Foreskin melanocyte (primary cell): ENCODE measurements at places on chromosomes 16 and 17.

GRCh38 chr17:6476810-6477179, 32.5 kb downstream of the PIMREG start:
- DNase-seq = no peak

DNA sequence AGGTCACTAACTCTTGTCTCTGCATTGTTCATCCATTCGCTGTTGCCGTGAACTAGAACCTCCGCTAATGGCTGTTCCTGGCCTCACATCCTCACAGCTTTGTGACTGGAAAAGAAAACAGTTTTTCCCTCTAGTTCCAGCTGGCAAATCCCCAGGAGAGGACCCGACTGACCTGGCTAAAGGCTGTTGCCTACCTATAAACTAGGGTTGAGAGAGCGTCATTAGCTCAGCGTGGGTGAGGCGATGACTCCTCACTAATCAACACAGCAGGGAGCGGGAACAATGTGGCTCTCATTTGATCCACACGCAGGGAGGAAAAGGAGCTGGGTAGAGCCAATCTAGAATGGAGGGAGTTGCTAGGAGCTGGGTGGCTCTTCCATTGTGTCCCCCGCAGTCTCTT, 282.1 kb upstream of the IRX5 start:
- DNase-seq = no peak

- DNase-seq = no peak
These were observed 385.2 kb downstream of the CDH13 start for GRCh38 chr16:83011939-83012338.

GRCh38 chr17:65994114-65994513, 197.8 kb downstream of the CEP112 start:
- no peak for DNase-seq

DNA sequence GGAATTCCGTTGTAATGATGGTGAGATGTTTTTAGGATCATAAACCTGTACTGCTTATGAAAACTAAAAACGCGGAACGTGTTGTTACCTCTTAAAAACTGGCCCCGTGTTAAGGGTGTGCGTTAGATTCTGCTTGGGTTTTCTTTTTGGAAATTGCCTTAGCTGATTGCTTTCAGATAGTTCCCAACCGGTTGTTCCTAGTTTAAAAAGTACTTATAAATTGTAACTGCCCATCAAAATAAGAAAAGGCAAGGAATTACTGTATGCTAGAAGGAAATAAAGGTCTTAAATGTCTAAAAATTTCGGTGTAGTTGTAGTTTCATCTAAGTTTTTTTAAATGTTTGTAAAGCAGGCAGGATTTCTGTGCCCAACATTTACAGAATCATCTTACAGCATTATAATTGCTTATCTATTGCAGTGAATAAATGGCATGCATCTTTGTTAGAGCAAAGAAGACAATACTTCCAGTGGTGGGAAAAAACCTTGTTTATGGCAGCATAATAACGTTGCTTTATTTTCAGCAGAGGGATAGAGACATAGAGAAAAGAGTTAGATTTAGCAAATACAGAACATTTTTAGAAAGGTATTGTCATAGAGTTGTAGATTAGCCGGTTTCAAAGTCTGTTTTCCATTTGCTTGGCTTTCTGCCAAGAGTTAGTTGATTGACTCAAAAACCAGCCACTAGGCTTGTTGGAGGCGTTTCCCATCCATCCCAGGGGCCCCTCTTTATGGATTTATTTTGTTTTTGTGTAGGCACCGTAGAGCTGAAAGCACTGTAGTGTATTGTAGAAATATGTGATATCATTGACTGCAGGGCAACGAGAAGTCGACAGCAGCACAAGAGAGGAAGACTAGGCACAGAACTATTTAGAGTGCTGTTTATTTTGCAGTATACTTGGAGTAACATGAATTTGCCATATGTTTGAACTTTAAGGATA, 1.7 kb downstream of the PPM1D start:
- DNase-seq = peak; percentile 83

- no peak for DNase-seq
These were observed 3.6 kb downstream of the SNTB2 start for GRCh38 chr16:69190598-69190997.

DNA sequence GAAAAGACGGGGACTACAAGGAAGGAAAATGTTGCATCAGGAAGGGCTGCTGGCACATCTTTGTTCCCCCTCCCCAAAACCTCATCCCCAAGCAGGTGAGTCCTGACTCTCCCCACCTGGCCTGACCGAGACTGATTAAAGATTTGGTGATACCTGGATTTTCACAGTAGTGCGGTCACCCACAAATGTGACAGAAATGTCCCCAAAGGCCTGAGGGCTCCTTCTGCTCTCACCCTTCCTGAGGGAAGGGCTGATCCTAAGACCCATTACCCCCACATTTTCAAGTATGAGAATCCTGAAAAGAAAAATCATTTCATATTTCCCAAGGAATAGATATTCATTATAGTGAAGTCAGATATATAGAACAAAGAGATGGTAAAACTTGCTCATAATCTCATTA, 28.8 kb downstream of the TBC1D3B start:
- DNase-seq = no peak

DNA sequence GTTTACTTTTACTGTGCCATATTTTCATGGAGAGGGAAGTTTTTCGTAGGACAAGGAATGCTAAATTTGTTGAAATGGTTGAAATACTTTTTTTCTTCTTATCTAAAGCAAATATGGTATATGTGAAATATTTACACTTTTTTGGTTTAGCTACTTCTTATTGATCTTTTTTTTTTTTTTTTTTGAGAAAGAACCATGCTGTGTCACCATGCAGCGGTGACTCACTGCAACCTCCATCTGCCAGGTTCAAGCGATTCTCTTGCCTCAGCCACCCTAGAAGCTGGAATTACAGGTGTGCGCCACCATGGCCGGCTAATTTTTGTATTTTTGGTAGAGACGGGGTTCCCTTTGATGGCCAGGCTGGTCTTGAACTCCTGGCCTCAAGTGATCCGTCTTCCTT, 100.5 kb downstream of the FTO start:
- no peak for DNase-seq

DNA sequence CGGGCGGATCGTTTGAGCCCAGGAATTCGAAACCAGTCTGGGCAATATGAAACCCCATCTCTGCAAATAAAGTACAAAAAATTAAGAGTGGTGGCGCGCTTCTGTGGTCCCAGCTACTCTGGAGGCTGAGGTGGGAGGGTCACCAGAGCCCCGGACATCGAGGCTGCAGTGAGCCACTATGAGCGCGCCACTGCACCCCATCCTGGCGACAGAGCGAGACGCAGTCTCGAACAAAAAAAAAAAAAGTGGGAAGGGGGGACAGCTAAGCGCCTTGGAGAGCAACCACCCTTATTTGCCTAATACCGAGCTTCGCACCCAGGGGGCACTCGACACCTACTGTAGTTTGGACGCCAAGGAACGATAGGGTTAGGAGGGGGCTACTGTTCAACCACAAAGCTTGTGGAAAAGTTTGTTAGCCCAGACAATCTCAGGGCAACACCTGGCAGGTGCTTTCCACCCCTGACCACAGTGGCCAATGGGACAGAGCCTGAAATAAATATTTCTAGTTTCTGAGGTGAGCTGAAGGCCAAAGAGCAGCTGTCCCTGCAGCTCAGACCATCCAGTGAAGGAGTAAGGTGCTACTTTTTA, 847 bp upstream of the PSMC3IP start:
- DNase-seq = peak; percentile 60

DNA sequence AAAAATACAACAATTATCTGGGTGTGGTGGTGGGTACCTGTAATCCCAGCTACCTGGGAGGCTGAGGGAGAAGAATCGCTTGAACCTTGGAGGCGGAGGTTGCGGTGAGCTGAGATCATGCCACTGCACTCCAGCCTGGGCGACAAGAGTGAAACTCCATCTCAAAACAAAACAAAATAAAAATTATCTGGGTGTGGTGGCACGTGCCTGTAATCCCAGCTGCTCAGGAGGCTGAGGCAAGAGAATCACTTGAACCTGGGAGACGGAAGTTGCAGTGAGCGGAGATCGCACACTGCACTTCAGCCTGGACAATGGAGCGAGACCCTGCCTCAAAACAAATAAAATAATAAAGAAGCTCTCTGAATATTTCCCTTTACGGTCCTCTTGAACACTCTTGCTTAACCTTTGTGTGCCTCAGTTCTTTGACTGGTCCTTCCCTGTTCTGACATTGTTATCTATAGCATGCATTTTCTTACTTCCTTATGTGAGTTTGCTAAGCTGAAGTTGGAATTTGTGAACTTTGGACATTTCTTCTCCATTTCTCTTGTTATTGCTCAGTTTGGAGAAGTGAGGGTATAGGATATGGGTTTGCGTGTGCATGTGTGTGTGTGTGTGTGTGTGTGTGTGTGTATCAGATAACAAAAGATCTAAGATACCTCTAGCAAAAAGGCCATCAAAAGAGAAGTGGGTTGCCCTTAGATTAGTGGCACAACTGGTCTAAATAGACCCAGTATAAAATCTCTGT, 29.7 kb upstream of the WSB1 start:
- DNase-seq = no peak

- DNase-seq = no peak
These were observed 79.0 kb downstream of the GAS7 start for GRCh38 chr17:10119203-10120108.

DNA sequence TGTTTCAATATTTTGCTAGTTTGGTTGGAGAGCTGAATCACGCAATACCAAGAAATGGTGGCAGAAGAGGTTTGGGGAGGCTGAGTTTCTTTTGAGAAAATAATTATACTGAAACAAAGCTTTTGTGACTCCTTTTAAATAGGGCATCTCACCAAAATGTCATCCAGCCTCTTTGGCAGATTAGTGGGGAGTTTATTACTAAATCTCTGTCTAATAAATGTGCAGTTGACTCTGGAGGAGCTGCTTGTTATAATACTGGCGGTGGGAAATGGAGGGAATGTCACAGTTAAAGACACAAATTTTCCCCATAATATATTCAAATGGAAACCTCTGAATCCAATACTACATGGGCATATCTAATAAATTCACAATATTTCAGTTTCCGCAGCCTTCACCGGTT, 44.7 kb downstream of the SNX11 start:
- DNase-seq = no peak

DNA sequence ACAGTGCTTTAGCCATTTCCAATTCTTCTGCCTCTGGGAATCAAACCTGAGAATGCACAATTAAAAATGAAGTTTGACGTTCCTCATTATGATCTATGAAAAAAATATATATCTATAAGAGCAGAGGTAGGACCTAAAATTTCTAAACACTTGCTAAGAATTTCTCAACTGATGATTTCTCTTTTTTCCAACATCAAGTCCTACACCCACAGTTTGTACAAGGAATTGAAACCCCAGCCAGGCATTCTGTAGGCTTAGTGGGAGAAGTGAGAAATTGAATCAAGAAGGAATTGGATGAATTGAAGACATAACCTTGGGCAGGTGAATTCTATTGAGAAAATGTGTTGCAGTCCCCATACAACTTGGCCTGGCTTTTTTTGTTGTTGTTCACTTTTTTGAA, 2.7 kb downstream of the CACNG3 start:
- no peak for DNase-seq

DNA sequence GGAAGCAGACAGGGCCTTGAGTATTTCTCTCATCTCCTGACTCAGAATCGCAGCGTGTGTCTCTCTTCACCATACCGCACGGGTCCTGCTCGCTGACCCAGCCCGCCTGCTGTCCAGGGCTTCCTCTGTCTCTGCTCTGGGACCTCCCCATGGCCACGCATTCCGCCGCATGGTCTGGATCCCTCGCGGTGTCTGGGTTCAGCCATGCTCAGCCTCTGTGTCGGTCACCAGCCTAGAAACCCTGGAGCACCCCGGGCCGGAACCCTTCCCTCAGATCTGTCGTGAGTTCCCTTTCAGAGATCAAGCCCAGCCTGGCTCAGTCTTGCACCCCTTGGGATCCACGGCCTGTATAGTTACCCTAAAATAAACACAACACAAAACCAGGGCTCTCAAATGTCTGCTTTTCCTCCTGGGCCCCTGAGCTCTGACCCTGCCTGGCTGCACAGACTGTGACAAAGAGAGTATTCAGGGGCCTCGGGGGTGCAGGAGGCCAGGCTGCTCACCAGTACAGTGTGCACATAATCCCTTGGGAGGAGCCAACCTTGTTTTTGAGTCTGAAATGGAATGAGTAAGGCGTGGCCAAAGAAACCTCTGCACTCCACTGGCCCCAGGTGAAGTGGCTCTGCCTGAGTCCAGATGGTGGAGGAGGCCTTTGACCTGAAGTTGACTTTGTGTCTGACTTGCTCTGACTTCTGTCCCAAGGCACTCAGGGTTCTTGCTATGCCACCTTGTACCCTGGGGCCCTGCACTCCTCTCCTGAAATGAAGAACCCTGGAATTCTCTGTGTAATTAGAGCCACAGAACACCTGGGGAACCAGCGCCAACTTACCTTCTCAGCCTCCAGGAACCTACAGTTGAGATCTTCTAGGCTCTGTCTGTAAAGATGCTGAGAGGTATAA, 5.8 kb upstream of the SPIRE2 start:
- no peak for DNase-seq

DNA sequence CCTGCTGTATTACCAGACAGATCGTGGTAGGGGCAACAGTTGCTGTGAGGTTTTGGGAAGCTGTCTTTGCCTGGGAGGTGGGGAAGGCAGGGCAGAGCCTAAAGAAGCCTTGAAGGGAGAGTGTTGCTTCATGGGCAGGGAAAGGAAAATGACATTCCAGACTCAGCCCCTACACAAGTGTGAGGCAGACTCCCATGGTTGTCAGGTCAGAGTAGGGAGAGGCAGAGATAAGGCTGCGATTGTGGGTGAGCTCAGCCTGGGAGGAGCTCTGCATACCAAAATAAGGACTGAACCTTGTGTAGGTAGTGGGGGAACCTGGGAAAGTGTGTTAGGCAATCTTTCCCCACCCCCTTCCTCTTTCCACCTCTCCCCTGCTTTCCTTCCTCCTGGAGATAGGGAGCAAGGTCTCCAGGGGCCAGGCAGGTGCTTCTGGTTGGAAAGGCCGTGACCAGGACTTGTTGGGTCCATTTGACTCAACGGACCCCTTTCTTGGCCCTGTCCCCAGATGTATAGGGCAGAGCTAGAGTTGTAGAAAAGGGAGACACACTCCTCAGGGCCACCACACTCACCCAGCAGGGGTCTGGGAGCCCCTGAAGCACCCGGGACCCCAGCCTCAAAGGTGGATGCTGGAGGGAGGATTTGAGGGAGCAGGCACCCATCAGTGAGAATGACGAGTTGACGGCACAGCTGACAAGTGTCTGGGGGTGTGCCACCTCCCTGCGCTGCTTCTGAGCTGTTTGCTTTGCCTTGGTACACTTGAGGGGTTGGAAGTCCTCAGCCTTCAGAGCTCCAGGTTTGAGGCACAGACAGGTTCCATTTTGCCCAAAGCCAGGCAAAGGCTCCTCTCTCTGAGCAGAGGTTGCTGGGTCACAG, 18.5 kb upstream of the TOB1 start:
- DNase-seq = no peak

GRCh38 chr17:13490427-13490826, 111.3 kb downstream of the HS3ST3A1 start:
- no peak for DNase-seq

- DNase-seq = no peak
These were observed 25.5 kb downstream of the TIMM22 start for GRCh38 chr17:1022278-1023024.

DNA sequence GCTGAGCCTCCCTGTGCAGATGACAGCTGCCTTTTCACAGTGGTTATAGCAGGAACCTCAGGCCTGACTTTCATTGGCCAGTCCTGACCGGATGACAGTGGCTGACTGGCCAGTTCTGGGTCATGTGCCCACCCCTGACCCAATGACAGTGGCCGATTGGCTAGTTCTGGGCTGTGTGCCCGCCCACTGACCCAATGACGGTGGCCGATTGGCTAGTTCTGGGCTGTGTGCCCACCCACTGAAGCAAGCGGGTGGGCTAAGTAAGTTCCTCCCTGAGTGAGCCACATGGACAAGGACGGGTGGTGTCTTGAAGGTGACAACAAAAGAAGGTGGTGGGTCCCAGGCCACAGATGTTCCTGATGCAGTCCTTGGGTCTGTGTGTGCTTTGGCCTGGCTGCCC, 9.5 kb downstream of the DEF8 start:
- peak; percentile 40 for DNase-seq

GRCh38 chr17:31843070-31843745, 15.8 kb downstream of the COPRS start:
- no peak for DNase-seq
